NCI-H187 (cell line): ENCODE measurements at places on chromosomes 7 and 10.

DNA sequence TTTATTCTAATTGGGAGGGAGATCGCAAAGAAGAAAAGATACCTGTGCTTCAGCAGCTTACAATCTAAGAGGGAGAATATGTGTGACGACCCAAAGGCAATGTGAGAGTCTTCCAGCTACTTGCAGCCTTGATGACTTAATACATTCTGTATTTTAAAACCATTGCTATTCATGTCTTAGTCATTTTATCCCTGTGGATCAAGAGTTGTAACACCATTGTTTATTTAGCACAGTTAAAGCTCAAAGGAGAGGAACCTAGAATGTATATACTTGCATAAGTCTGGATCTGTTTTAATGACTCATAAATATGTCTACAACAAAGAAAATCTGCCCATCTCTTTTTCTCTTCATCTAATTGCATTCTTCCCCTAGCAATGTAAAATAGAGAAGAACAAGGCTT, 117.9 kb upstream of the DLX6 start:
- DNase-seq = no peak

- DNase-seq = peak; percentile 6
These were observed 52.4 kb upstream of the ITGB1 start for GRCh38 chr10:33010132-33011037.

- no peak for DNase-seq
These were observed 386 bp downstream of the ABHD11 start for GRCh38 chr7:73738220-73738611.

DNA sequence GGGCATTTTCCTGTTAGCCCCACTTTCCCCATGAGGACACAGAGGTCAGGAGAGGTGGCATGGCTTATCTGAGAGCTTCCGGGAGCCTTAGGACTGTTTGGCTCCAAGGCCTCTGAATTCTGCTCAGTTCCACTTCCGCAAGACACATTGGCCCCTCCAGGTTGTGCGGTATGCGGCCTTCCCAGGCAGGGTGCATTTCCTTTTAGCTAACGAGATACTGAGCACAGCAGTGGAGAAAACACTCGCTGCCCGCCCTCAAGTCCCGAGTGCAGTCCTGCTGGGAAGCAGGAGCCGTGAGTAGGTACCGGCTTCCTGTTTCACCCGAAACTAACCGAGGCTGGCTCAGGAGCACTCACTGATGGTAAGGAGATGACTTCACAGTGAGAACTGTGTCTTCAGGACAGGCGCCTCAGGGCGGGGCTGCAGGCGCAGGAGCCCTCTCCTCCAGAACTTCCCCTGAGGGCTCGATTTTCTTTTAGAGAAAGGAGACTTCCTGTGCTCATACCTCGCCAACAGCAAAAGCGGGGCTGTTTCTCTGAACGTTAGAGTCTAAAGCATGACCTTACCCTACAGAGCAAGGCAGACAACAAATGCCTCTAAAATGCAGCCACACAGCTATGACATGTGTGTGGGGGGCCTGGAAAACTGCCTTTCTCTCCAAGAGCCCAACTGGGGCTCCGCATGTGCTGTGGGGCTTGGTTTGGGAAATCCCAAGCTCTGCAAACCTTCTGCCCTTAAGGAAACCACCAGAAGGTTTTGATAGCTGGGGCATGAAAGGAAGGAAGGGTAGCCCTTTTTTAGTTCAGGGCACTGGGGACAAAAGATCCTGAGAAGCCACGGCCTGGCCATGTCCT, 25.9 kb downstream of the RGS10 start:
- no peak for DNase-seq

DNA sequence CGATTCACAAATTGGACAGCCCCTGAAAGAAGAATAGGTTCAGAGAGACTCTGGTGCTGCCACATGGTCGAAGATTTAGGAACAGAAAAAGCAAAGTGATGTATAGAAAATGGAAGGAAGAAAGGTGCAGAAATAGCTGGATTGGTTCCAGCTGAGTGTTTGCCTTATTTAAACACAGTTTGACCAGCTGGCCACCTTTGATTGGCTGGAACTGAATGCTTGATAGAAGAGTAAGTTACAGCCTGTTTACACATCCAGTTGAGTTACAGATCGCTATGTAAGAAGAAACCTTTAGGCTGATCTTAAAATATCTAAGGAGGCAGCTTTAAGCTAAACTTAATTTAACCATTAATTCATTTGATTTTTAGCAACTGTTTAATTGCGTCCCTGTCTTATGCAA, 40.3 kb upstream of the KAT6B start:
- DNase-seq = no peak

DNA sequence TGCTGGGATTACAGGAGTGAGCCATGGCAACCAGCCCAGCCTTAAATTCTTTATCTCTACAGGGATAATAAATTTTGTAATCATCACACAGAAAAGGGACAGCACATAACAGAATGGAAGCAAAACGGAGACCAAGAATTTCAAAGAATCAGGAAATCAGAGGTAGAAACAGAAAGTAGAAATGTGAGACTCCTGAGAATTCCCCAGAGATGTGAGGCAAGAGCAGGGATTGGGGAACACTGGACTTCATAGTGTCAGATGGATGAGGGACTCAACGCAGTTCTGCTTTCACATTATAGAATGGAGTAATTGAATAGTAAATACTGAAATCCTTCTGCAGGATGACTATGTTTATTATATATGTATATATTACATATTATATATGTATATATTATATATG, 52.5 kb upstream of the MPP7 start:
- DNase-seq = no peak

DNA sequence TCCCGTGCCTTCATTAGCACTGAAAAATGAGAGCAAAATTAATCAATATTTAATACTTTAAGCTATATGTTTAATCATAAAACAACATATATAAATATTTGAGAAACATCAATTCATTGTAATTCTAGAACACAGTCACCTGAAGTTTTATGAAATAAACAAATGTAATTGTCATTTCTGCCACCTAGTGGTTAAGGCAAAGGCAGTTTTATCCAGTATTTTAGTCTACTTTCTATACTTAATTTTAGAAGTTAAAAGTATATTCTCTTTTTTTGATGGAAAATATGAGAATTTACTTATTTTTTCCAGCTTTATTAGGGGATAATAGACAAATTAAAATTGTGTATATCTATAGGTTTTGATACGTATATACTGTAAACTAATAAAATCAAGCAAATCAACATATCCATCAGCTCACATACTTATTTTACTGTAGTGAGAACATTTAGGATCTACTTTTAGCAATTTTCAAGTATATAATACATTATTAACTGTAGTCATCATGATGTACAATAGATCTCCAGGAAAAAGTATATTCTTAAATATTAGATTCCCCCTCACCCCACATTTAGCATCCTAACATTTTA, 16.9 kb downstream of the PCGF6 start:
- DNase-seq = no peak

DNA sequence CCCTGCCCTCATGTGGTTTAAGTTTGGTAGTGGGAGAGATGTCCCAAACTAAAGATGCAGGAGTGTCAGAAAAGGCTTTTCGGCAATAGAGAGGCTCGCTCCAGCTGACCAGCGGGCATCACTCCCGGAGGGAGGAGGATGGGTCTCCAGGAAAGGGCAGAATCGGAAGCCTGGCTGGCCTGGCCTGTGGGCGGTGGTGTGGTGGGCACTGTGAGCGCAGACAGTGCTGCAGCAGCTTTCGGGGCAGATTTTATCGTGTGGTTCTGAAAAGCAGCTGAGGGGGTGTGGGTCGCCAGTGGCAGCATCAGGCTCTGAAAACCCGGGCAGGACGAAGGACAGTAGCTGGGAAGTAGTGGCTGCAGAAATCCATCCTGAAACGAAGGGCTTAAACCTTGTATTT, 12.8 kb downstream of the BNIP3 start:
- no peak for DNase-seq

- DNase-seq = no peak
These were observed 15.1 kb upstream of the SLC16A12 start for GRCh38 chr10:89550509-89550908.

GRCh38 chr7:129271500-129272355, 46.9 kb downstream of the AHCYL2 start:
- no peak for DNase-seq

GRCh38 chr10:112778579-112778978, 171.5 kb upstream of the TCF7L2 start:
- no peak for DNase-seq

DNA sequence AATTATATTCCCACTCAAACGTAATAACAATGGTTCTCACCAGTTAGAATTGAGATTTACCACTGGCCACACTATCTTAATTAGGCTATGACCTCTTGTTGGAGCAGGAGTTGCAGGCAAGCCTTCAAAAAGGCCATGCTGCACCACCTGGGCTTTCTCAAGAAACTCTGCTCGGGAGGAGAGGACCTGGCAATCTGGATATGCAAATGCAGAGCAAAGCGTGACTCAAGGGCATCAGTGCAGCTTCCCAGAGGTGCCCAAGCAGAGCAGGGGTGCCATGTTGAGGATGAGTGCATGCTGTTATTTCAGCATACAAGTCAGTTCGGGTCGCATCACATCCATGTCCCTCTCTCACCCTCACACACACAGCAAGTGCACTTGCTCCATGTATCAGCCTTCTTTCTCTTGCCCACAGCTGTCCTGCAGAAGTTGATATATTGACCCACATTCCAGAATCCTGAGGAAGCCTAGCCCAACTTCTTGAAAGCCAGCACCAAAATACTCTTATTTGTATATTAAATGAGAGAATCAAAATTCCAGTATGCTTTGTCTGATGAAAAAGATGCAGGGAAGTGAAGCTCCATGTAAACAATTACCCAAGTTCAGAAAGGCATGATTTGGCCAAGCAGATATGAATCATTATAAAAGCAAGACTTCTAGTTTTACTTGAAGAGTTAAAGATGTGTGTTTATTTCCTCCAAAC, 55.7 kb upstream of the IL6 start:
- DNase-seq = no peak

DNA sequence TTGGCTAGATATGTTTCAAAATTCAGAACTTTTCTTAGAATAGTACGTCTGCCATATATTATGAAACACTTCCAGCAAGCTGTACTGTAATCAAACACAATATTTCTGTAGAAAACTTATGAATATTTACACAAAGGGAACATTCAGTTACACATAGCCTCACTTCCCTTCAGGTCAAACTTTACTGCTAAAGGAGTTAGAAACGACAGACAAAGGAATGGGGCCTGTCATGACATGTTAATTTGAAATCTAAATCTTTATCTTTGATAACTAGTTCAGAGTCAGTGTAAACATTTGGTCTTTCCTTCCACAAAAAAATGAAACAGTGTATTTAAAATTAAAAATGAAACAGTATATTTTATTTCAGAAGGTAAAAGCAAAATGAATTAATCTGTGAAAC, 1.0 kb upstream of the CROT start:
- DNase-seq = no peak

DNA sequence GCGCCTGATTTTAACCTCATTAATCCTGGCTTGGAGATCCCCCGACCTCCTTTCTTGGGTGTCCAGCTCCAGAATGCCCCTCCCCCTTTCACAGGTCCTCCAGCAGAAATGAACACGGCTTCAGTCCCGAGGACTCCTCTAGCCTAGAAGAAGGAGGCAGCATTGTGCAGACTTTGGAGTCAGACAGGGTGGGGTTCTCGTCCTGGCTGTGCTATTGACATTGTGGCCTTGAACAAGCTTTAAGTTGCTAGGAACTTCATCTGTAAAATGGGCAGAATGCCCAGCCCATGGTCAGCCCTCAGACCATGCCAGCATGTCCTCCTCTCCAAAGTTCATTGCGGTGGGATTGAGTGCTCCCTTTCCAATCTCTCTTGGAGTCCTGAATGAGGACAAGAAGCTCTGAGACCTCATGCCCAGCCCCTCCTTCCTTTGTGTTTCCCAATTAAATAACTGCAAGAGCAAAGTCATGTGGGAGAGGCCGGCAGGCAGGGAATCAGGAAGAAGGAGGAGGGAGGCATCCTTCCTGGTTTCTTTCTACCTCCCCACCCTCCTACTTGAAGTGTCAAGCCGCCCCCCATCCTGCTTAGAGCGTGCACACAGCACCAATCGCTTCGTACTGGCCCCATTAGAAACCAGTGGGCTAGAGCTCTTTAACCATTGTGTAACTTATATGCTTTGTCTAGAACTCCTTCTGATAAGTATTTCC, 86.4 kb downstream of the RBM20 start:
- DNase-seq = no peak

GRCh38 chr10:65559369-65559768, 1366.5 kb upstream of the LRRTM3 start:
- DNase-seq = no peak

DNA sequence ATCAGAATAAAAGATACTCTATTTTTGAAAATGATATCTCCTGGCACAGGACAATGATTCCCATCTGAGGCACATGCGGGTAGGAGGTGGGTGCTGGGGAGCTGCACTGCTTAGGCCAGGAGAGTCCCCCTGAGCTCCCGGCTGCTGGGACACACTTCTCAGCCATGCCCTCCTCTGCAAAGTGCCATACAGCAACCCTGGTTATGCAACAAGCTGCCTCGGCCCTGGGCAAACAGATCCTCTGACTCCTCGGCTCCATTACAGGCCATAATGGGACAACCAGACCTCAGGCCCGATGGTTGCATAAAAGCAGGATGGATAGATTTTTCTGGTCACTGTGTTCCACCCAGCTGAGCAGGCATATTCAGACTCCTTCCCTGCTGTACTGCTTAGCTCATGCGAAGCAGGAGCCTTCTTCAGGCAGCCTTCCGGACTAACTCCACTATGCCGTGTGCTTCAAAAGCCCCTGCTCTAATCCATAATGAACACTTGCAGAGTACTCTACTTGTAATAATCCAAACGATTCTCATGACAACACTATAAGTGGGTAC, 6.5 kb upstream of the LEP start:
- DNase-seq = no peak

DNA sequence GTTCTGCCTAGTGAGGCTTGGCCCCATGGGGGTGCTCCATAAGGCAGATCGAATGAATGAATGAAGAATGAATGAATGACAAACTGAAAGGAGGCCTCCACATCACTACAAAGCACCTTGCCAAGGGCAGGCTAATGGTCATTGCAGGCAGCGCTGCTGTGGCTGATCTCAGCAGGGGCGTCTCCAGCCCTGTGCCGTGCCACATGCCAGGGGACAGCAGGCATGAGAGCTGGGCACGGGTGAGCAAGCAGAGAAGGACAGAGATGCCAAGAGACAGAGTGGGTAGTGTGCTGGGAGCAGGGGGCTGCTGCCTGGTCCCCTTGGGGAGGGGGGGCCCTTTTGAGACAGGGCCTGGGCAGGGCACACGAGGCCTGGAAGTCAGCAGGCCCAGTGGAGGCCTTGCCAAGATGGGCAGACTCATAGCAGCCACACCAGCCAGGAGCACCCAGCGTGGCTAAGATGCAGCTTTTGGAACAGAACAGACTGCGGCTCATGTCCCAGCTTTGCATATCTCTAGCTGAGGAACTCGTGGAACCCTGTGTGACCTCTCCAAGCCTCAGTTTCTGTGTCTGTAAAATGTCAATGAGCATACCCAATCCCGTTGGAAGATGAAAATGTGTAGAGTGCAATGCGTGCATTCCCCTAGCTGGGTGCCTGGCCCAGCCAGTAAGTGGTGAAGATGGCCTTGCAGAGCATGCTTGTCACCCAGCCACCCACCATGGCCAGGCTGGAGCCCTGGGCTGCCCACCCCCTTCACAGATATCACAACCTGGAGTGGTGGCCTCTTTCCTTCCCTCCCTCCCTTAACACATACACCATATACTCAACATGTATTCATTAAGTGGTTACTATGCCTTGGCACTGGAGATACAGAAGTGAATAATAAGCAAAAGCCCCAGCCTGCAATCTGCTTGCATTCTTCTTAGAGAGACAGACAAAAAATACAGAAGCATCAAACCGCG, 61.1 kb upstream of the LRRC18 start:
- DNase-seq = no peak

GRCh38 chr7:17147409-17147808, 151.0 kb upstream of the AHR start:
- DNase-seq = no peak
